ENCODE measurements at places on chromosomes 1 and 21.

DNA sequence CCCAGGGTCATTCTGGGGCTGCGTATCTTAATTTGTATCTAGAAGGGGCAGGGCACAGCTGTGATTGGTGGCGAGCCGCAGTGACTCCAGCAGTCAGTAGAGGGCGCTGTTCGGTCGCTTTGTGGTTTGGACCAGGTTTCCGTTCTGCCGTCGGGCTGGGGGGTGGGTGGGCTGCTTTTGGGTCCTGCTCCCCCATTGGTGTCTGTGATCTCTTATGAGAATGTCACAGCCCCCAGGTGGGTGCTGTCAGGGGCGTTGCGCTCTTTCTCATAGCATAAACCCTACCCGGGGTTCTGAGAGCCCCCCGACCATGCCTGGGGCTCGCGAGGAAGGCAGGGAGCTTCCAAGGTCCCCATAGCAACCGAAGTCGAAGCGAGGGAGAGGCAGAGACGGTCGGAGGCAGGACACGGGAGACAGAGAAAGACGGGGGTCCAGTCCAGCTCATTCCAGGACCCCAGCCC is 5.4 kb downstream of the TFF3 start:
- DNase-seq: no peak

- no peak for DNase-seq
Measured at GRCh38 chr1:44077421-44077820, 41.2 kb upstream of the KLF17 start.

DNA sequence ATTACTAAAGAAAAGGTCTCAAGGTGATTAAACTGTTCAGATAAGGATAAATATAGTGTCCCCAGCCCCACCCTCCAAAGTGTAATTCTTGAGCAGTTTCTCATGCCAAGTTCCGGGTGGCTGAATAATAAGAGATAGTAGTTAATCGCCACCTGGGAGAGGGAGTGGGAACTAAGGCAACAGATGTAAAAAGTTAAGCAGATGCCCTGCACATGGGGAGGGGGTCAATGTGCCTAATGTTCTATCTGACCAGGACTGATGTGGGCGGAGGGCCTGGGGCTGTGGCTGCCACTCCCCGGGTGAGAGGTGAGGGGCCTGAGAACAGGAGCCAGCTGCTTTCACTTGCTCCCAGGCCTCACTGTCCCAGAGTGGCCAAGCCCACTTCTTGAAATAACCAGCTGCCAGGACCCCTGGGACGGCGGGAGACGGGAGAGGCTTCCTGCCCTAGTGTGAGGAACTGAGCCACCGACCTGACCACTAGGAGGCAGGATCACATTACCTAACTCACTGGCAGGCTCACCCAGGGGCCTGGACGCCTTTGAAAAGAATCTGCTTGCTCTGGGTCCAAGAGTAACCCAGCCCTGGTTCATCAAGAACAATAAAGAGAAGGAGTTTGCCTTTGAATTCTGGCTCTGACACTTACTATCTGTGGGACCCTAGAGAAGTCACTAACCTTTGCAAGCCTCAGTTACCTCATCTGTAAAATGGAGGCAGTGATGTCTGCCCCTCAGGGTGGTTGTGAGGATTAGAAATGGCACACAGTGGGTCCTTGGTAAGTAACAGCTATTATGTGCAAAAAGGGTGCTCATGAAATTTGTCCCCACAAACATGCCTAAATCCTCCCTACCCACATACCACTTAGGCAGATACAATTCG is 179.2 kb downstream of the ATG4C start:
- DNase-seq: no peak

DNA sequence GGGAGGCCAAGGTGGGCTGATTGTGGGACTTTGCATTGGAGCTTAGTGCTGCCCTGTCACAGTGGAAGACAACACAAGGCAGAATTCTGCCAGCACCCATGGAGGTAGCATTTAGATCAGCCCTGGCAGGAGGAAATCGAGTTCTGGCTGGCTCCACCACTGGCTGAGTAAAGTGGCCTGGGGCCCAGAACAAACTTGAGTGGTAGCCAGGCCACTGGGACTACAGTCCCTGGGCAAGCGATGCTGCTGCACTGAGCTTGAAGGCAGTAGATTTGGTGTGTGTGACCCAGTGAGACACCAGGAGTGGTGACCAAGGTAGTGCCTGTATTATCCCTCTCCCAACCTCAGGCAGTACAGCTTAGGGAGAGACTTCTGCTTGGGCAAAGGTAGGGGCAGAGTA is 22.5 kb upstream of the UHMK1 start:
- DNase-seq: no peak

GRCh38 chr1:236395947-236396664 is 2.0 kb downstream of the EDARADD start:
- no peak for DNase-seq

DNA sequence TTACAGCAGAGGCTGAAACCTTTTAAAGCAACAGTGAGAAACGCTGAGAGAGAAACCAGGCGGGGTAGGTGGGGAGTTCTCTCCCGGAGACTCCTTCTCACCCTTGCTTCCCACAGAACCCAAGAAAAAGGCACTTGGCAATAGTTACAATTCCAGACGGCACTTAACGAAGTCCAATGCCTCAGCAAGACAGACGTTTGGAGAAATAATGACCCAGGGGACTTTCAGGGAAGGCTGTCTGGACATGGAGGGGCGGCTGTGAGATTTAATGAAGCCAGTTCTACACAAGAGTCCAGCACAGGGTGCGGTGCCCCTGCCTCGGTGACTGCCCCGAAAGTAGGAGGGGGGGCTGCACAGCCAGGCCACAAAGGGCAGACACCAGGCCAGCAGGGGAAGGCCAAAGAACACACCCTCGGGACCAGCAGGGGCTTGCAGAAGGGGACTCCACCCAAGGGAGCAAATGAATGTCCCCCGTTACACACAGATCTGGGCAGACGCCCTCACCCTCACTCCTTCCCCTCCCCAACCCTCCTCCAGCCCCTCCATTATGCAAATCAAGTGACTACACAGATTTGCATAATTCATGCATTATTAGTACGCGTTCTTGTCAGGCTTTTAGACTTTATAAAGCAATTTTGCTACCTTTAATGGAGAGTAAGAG is 26.3 kb downstream of the KCNN3 start:
- DNase-seq: no peak

DNA sequence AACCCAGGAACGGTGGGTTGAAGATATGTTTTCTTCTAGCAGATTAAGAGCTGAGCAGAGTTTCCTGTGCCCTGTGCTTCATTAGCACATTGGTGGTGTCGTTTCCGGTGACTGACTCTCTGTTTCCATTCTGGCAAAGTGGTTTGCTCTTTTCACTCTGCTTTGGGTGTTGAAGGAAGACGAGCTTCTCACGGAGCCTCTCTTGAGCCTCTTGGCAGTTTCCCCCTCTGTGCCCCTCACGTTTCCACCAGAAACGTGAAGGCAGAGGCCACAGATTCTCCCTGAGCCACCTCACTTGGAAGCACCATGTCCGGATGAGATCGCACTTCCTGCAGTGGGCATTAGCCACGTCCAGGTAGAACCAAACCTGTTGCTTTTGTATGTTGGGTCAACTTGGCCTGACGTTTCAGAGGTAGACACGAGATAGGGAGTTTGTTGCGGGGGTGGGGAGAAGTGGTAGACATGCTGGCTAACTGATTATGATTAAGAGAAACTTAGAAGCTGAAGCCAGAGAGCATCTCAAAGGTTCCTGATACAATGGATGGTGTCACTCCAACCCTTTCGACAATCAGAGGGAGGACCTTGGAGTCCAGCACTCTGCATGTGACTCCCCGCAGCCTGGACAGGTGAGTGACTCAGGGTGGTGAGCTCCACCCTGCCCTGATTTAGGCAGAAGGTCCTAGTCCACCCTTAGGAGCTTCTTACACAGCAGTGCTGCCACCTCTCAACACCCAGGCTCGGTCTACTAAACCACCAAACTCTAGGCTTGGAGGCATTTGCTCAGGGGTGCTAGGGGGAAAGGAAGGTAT is at the start of gene LAX1:
TSS of gene LAX1 (plus strand) at position 155 of the 809 bp plus-strand sequence. CDS start at position 538, 383 bp downstream.
- no peak for DNase-seq

- DNase-seq: no peak
Measured at GRCh38 chr1:87595384-87595781, 266.7 kb downstream of the LMO4 start.

GRCh38 chr1:245128381-245129101 is 26.2 kb upstream of the KIF26B start:
- no peak for DNase-seq

DNA sequence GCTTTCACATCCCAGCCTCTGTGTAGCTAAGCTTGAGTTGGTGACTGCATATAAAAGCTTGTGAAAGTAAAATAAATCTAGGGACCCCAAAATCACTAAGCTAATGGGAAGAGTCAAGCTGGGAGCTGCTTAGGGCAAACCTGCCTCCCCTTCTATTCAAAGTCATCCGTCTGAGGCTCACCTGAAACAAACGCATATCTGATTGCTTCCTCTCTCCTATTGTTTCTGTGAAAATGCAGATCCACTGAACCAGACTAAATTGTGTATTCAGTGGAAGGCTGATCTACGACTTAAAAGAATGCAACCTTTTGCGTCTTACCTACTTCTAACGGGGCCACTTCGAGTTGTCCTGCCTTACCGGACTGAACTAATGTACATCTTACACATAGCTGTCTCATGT is 70.3 kb downstream of the LTN1 start:
- DNase-seq: no peak

DNA sequence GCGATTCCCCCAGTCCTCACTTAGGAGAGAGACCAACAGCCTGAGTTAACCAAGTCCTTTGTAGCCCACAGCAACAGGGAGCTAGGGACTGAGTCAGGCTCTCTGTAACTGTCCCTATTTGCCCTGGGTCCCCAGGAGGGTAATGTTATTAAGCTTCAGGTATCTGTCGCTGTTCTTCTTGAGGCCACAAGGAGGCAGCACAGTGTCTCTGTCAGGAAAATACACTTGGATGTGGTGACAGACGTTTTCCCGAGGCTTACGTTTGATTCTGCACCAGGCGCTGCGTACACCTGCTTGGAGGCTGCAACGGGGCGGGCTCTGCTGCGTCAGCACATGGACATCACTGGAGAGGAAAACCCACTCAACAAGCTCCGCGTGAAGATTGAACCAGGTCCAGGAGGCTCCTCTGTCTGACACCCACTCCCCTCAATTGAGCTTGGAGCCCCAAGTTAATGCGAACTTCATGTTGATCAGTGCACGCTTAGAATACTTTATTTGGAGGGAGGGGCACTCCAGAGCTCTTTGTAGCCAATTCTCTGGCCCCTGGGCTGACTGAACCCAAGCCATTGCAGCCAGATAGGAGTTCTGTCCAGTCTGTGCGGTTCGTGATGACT is 10.7 kb upstream of the ELF3 start:
- no peak for DNase-seq

- no peak for DNase-seq
Measured at GRCh38 chr21:23801292-23801691, 1806.0 kb downstream of the MRPL39 start.

DNA sequence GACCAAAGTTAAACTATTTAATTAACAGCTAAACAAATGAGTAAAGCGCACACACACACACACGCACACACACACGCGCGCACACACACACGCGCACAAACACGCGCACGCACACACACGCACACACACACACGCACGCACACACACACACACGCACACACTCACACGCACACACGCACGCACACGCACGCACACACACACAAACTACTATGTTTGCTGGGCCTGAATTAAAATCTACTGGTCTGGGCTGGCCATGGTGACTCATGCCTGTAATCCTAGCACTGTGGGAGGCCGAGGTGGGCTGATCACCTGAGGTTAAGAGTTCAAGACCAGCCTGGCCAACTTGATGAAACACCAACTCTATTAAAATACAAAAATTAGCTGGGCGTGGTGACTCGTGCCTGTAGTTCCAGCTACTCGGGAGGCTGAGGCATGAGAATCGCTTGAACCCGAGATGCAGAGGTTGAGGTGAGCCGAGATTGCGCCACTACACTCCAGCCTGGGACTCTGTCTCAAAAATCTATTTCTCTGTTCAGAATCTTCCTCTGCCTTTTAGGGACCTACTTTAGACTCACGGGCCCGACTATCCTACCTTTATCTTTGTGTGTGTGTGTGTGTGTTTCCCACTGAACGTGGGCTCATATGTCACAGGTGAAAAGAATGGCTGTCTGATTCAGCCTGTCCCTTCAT is 37.5 kb upstream of the DNAJC11 start:
- DNase-seq: no peak

- DNase-seq: no peak
Measured at GRCh38 chr1:207002724-207003146, 29.8 kb downstream of the C1orf116 start.
